A549 treated with dexamethasone at 1 μM for 4 hours (cell line): ENCODE measurements at places on chromosomes 11 and 22. TPM values are rescaled to one million over a fixed set of nuclear protein-coding genes. Genes with fewer than 3 reads are reported as not detected.

Gene SMCO4
- total RNA-seq = 21.5 to 26.9 TPM (median 21.5 TPM) in 5 replicates

Gene NRGN
- total RNA-seq = 6.4 to 13.1 TPM (median 11.8 TPM) in 5 replicates

Gene BTBD18
- total RNA-seq = 0.06 TPM in 1 of 5 replicates, not detected in the others

Gene APOL1
- 14.7 to 19.4 TPM (median 16.3 TPM) in 5 replicates for total RNA-seq

Gene CCDC89
- not detected in 5 replicates for total RNA-seq

Gene BAIAP2L2
- 4.9 to 8.7 TPM (median 7.9 TPM) in 5 replicates for total RNA-seq

Gene SYCE3
- 0.40 to 0.91 TPM (median 0.47 TPM) in 3 of 5 replicates, not detected in the others for total RNA-seq

Gene IFITM10
- 1.1 to 2.7 TPM (median 1.3 TPM) in 5 replicates for total RNA-seq

Gene APOA1
- 0.12 to 0.34 TPM (median 0.20 TPM) in 5 replicates for total RNA-seq

Gene PSMC3
- 178 to 243 TPM (median 193 TPM) in 5 replicates for total RNA-seq

Gene POLR2F
- total RNA-seq = 116 to 133 TPM (median 121 TPM) in 5 replicates

Gene LRRC10B
- total RNA-seq = 0.07 to 0.28 TPM (median 0.18 TPM) in 5 replicates

Gene ARHGAP20
- 0.01 to 0.06 TPM (median 0.03 TPM) in 4 of 5 replicates, not detected in the other for total RNA-seq

Gene POLD4
- 172 to 195 TPM (median 183 TPM) in 5 replicates for total RNA-seq
